Neural crest cell (in vitro differentiated cells): ENCODE measurements at places on chromosomes 4 and X. TPM values are rescaled to one million over a fixed set of nuclear protein-coding genes. Genes with fewer than 3 reads are reported as not detected.

The PQBP1 gene
- total RNA-seq: 98.4 and 101 TPM in 2 replicates

The MAGEE1 gene
- 8.1 and 8.5 TPM in 2 replicates for total RNA-seq

The EVC2 gene
- total RNA-seq: 6.4 and 7.2 TPM in 2 replicates

The CDKL5 gene
- 3.7 and 4.0 TPM in 2 replicates for total RNA-seq

The BST1 gene
- total RNA-seq: 0.75 and 1.1 TPM in 2 replicates

The RWDD4 gene
- total RNA-seq: 17.4 and 23.4 TPM in 2 replicates

The EDA gene
- 1.8 and 2.5 TPM in 2 replicates for total RNA-seq

The FAM9C gene
- 0.07 and 0.25 TPM in 2 replicates for total RNA-seq

The BMP3 gene
- total RNA-seq: 0.34 and 0.40 TPM in 2 replicates

The TCEAL3 gene
- 10.0 and 11.1 TPM in 2 replicates for total RNA-seq

The ADH7 gene
- not detected in 2 replicates for total RNA-seq

The JCHAIN gene
- not detected in 2 replicates for total RNA-seq

The CCDC120 gene
- total RNA-seq: 13.8 and 14.7 TPM in 2 replicates

The PITX2 gene
- 0.58 and 0.77 TPM in 2 replicates for total RNA-seq

The FAM47A gene
- total RNA-seq: not detected in 2 replicates

The C4orf51 gene
- total RNA-seq: not detected in 2 replicates

The REELD1 gene
- total RNA-seq: not detected in 2 replicates

The ETNPPL gene
- total RNA-seq: 0.23 and 0.84 TPM in 2 replicates
